ENCODE measurements at places on chromosomes 7 and 10.

DNA sequence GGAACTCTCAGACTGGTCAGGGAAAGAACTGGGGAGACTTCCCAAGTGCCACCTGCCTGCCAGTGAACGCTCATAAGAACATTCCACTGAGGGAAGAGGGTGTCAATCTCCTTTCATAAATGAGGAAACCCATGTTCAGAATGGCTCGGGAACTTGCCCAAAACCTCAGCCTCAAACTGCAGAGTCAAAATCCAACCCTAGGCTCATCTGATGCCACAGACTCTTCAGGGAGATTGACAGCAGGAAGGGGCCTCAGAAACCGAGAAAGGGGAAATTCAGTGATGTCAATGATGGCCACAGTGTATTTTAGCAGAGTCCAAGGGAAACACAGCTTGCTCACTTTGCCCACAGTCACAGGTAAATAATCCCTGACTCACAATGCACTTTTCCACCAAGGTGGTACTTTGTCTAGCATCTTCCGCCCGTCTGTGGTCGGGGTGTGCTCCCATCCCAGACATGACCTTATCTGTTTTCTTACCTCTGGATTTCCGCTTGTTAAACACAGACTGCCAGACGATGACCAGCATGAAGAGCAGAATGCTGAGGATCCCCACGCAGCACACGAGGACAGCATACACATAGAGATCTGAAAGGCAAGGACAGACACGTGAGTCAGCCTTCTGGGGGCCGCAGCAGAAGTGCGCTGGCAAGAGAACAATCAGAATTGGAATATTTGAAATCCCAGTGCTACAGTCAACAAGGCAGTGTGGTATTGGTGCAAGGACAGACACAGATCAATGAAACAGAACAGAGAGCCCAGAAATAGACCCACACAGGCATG is 38.4 kb downstream of the VSTM4 start:
- H3K4me3 ChIP-seq = no peak overlapping the region
- DNase-seq = no peak
- peaks cover 32% of the 10 kb centered on the region for H3K4me1 ChIP-seq
- no peaks in the 10 kb centered on the region for H3K27me3 ChIP-seq

- H3K4me1 ChIP-seq = no peaks in the 10 kb centered on the region
- no peaks in the 10 kb centered on the region for H3K36me3 ChIP-seq
- DNase-seq = no peak
Measured at GRCh38 chr7:49845626-49846025, 72.2 kb downstream of the VWC2 start.

DNA sequence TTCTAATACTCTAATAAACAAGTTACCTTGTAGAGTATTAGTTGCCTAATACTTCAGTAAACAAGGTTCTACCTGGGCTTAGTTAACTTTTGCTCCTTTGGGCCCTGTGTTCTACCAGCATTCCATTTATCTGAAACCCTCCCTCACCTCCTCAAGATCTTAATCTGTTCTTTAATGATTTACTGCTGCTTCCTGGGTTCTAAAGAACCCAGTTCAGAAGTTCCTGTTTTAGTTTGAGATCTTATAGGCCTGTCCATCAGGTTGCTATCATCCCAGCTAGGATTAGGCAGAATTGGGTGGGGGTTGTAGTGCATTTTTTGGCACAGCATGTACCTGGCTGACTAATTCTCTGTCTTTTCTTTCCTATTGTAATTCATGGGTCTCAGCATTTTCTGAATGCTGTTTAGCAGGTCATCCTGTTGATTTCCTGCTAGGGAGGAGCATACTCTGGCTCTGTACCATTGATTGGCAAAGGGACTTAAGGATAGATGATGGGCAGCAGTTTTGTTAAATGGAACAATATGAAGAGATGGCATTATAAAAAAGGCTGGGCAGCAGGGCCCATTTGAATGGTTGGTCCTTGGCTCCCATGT is 53.7 kb upstream of the TMEM248 start:
- no peaks in the 10 kb centered on the region for H3K27me3 ChIP-seq
- no peaks in the 10 kb centered on the region for H3K36me3 ChIP-seq
- H3K4me1 ChIP-seq = no peaks in the 10 kb centered on the region
- H3K27ac ChIP-seq = no peak overlapping the region

DNA sequence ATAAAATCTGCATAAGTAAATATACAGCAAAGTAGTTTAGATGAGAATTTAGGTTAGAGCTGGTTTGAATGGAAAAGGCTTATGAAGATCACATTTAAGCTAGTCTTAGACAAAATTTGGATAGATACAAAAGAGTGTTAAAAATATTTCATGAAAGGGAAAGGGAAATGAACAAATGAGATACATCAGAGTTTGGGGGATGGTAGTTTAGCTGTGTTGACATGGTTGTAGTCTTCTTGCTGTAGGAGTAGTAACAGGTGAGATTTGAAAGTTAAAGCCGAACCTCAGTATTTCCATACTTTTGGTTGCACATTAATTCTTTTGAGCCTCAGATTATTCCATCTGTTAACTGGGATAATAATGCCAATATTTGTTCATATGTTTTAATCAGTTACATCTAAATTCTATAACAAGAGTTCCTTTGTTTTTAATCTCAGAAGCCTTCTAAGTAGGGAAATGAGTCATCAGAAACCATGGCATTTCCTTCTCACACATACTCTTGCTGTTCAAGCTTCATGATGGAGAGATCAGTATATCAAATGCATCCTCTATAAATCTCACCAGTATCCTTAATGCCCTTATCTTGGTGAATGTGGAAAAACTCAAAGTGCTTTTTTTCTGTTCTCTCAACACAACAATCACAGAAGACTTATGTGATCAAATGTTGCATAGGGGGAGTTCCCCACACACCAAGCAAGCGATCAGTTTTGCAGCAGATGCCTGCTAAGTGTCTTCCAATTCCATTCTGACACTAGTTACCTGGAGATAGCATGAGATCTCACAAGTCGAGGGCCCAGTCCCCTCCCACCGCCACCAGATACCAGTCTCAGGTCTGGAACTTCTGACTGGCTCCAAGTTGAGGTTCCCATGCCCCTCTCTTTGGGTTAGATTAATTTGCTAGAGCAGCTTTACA is 84.7 kb downstream of the MAPK8 start:
- no peaks in the 10 kb centered on the region for H3K4me1 ChIP-seq
- H3K27ac ChIP-seq = no peak overlapping the region
- H3K4me3 ChIP-seq = no peak overlapping the region
- H3K36me3 ChIP-seq = no peaks in the 10 kb centered on the region

GRCh38 chr7:117769085-117769484 is 104.2 kb downstream of the CTTNBP2 start:
- no peak for DNase-seq
- no peaks in the 10 kb centered on the region for H3K4me1 ChIP-seq
- H3K27me3 ChIP-seq = no peaks in the 10 kb centered on the region

DNA sequence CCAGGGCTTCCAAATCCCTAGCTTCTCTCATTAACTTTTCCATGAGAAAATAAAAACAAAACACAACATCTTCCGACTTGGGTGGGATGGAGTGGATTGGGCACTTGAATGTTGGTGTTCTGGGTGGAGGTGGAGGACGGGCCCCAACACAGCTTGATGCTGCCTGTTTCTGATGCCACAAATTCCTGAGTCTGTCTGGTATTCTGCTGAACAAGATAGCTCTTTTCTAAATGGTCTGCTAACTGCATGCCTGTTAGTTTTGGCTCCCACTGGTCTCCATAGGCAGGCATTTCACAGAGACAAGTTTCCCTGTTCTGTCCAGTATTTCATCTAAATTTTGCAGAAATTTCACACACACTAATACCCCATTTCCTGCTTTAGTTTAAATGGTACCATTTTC is 160.9 kb upstream of the FZD8 start:
- H3K4me1 ChIP-seq = no peaks in the 10 kb centered on the region
- DNase-seq = no peak
- no peak overlapping the region for H3K4me3 ChIP-seq
- no peaks in the 10 kb centered on the region for H3K36me3 ChIP-seq
- H3K27ac ChIP-seq = no peak overlapping the region
- H3K27me3 ChIP-seq = no peaks in the 10 kb centered on the region

DNA sequence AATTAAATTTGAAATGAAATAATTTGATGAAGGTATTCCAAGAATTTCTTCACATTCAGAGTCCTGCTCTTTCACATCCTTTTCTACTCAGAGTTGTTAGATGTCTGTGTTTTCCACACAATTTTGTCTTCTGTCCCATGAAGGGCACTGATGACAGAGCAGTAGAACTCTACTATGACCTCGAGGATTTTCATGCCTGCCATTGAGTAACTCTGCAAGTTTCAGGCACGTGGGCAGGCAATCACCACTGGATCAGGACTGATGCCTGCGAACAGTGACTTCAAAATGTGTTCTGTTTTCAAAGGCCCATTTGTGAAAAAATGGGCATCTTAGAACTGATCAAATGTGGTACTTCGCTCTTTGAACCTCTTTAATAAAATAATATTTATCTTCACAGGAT is 91.1 kb downstream of the CDK6 start:
- no peaks in the 10 kb centered on the region for H3K27me3 ChIP-seq
- no peak overlapping the region for H3K4me3 ChIP-seq
- H3K27ac ChIP-seq = no peak overlapping the region
- no peaks in the 10 kb centered on the region for H3K4me1 ChIP-seq
- no peak for DNase-seq

GRCh38 chr10:13184730-13185514 is 23.6 kb downstream of the MCM10 start:
- H3K4me3 ChIP-seq = no peak overlapping the region
- H3K27me3 ChIP-seq = no peaks in the 10 kb centered on the region
- H3K4me1 ChIP-seq = no peaks in the 10 kb centered on the region
- no peaks in the 10 kb centered on the region for H3K36me3 ChIP-seq
- DNase-seq = no peak

DNA sequence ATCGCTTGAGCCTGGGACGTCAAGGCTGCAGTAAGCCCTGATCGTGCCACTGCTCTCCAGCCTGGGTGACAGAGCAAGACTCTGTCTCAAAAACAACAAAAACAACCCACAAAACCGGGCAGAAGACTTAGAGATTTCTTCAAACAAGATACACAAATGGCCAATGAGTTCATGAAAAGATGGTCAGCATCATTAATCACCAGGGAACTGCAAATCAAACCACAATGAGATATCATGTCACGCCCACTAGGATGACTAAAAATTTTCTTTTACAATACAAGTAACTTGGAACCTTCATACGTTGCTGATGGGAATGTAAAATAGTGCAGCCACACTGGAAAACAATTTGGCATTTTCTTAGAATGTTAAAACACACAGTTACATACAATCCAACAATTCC is 77.3 kb upstream of the GRID1 start:
- no peak overlapping the region for H3K4me3 ChIP-seq
- DNase-seq = peak; percentile 57
- H3K27me3 ChIP-seq = no peaks in the 10 kb centered on the region
- H3K36me3 ChIP-seq = no peaks in the 10 kb centered on the region

DNA sequence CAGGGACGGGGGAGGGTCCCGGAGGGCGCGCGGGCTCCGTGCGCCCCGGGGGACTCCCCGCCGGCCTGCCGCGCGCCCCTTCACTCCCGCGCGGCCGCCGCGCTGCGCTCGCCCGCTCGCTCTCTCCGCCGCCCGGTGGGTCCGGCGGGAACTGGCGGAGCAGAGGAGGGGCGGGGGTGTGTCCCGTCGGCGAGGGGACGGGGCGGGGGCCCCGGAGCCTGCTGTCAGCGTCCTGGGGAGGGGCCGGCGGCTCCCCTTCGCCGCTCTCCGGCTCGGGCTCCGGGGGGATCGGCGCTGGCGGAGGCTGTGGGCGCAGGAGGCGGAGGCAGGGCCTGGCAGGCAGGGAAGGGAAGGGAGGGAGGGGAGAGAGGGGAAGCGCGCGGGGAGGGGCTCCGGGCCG is at the start of gene SH3PXD2A:
TSS of gene SH3PXD2A (minus strand) at position 153 of the 400 bp plus-strand sequence. CDS start 310 bp downstream, outside the sequence.
- no peak for DNase-seq
- peak within 1 kb of the TSS; percentile 39 for H3K27ac ChIP-seq

DNA sequence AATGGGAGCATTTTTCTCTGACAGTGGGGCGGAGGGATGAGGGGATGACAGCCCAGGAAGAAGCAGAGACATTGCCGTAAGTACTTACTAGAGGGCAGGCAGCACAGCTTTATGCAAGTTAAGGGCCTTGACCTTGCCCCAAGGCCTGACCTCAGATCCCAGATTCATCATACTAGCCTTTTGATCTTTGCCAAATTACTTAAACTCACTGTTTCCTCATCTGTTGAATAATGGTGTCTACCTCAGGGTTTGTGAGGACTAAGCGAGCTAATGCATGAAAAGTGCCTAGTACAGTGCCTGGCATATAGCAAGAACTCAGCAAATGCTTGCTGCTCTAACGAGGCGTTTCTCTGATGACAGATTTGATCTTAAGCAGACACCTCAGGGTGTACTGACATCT is 3.5 kb upstream of the SEMA4G start:
- no peak overlapping the region for H3K27ac ChIP-seq
- no peaks in the 10 kb centered on the region for H3K27me3 ChIP-seq
- no peaks in the 10 kb centered on the region for H3K36me3 ChIP-seq
- H3K4me3 ChIP-seq = no peak overlapping the region
- peaks cover 21% of the 10 kb centered on the region for H3K4me1 ChIP-seq

DNA sequence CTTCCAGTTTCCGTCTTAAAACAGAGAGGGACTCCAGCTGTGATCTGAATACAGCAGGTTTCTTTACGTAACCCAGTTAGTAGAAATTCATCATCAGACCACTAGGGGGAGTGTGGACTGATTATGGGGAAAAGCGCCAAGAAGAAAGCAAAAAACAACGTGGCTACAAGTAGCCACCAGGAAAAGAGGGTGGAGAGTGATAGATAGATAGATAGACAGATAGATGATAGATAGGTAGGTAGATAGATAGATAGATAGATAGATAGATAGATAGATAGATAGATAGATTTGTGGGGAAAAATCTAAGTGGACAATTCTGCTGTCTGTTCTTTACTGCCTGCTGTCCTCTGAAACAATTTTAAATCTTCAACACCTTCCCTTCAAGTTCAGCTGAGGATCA is 12.7 kb upstream of the AKR1B10 start:
- H3K27me3 ChIP-seq = no peaks in the 10 kb centered on the region
- no peak overlapping the region for H3K27ac ChIP-seq
- H3K36me3 ChIP-seq = no peaks in the 10 kb centered on the region

DNA sequence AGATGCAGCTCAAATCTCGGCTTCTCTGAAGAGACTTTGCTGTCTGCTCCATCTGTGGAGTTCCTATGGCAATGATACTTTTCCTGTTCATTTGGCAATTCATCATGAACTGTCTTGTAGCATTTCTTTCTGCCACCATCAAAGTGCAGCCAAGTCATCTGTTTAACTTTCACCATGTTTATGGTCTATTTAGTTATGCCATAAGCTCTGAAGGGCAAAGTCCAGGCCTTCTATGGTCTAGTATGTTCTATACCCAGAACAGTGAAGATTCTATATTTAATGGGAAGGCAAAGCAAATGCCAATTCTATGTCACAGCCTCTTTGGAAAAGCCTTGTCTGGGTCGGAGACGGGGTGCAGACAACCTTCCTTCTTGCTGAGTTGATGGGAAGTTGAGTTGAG is 472.6 kb downstream of the PLXNA4 start:
- no peak overlapping the region for H3K4me3 ChIP-seq
- no peak overlapping the region for H3K27ac ChIP-seq
- H3K27me3 ChIP-seq = no peaks in the 10 kb centered on the region
- H3K4me1 ChIP-seq = no peaks in the 10 kb centered on the region

- H3K27ac ChIP-seq = no peak overlapping the region
- no peak for DNase-seq
- H3K36me3 ChIP-seq = no peaks in the 10 kb centered on the region
- no peaks in the 10 kb centered on the region for H3K27me3 ChIP-seq
Measured at GRCh38 chr10:77283326-77283725, 354.3 kb downstream of the KCNMA1 start.

GRCh38 chr7:47455872-47456185 is 126.1 kb downstream of the TNS3 start:
- no peak overlapping the region for H3K27ac ChIP-seq
- H3K36me3 ChIP-seq = no peaks in the 10 kb centered on the region
- H3K27me3 ChIP-seq = no peaks in the 10 kb centered on the region
- H3K4me1 ChIP-seq = peaks cover 33% of the 10 kb centered on the region
- H3K4me3 ChIP-seq = no peak overlapping the region
- DNase-seq = no peak
